ENCODE measurements at places on chromosomes 5 and 9.

DNA sequence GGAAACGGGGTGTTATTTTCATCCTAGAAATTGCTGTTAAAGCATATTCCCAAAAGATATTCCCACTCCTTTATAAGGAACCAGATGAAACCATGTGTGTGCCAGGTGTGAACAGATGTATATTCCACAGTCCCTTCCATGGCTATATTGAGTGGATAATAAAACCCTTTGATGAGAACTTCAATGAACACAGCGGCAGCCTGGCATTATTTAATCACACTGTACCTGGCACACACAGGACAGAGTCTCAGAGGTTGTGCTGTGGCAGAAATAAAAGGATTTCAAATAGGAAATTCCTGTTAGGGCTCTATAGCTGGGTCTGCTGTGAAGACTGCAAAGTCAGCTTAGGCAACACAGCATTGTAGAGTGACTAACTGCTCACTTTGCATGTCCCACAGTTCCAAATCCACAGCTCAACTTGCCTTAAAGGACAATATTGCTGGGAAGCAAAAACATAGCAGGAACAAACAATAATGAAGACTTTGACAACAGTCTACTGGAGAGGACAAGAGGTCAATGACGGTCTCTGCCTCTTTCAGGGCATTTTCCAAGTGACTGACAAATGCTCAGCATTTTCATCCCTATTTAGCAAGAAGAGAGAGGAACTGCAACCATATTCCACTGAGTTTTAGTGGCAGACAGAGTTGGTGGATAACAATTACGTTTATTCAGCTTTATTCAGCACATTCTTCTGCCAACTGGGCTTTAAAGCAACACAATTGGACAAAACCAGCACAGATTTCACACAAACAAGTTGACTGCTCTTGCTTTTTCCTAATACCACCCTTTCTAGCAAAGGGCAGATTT, 255.7 kb upstream of the RGMB start:
- no peaks in the 10 kb centered on the region for H3K36me3 ChIP-seq
- no peak overlapping the region for H3K27ac ChIP-seq
- no peak overlapping the region for H3K4me3 ChIP-seq

GRCh38 chr5:10257870-10258269, 7.8 kb downstream of the CCT5 start:
- peaks cover 81% of the 10 kb centered on the region for H3K36me3 ChIP-seq
- DNase-seq, result no peak
- no peak overlapping the region for H3K4me3 ChIP-seq

DNA sequence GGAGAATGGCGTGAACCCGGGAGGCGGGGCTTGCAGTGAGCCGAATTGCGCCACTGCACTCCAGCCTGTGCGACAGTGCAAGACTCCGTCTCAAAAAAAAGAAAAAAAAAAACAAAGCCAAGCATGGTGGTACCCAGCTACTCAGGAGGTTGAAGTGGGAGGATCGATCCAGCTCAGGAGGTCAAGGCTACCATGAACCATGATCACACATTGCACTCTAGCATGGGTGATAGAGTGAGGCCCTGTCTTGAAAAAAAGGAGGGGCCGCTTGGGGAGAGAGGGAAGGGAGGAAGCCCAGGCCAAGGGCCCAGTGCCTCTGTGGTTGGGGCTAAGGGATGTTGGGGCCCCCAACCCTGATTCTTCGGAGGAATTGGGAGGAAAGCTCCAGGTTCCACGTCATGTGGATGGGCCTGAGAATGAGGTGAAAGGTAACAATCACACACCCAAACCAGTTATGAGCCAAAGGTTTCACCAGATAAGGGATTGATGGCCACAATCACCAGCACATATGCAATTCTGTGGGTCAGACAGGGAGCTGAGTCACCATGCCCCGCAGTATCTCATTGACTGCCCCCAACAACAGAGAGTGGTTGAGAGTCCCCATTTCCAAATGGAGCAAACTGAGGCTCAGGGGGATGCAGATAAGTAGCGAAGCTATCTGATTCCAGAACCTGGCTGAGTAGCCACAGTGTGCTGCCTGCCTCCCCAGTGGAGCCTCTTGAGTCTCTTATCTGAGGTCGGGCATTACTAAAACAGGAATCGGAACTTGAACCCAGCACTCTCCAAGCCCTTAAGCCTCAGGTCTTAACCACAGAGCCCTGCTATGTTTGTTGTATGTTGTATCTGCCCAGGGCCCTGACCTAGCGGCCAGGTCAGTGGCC, 20.5 kb downstream of the SWI5 start:
- peaks cover 14% of the 10 kb centered on the region for H3K4me1 ChIP-seq
- H3K4me3 ChIP-seq, result no peak overlapping the region
- H3K27me3 ChIP-seq, result no peaks in the 10 kb centered on the region

- no peak for DNase-seq
- H3K36me3 ChIP-seq, result peaks cover 16% of the 10 kb centered on the region
- H3K4me1 ChIP-seq, result peaks cover 6% of the 10 kb centered on the region
- H3K27me3 ChIP-seq, result no peaks in the 10 kb centered on the region
- no peak overlapping the region for H3K4me3 ChIP-seq
These were observed 54.3 kb downstream of the SLC46A2 start for GRCh38 chr9:112836394-112836793.

- no peak for DNase-seq
- H3K4me1 ChIP-seq, result peaks cover 37% of the 10 kb centered on the region
These were observed 16.3 kb upstream of the SPINK4 start for GRCh38 chr9:33223696-33224095.

GRCh38 chr9:8736805-8737204, 937.2 kb upstream of the DMAC1 start:
- no peak overlapping the region for H3K4me3 ChIP-seq
- H3K4me1 ChIP-seq, result peaks cover 11% of the 10 kb centered on the region
- H3K36me3 ChIP-seq, result no peaks in the 10 kb centered on the region
- no peak for DNase-seq
- no peaks in the 10 kb centered on the region for H3K27me3 ChIP-seq

DNA sequence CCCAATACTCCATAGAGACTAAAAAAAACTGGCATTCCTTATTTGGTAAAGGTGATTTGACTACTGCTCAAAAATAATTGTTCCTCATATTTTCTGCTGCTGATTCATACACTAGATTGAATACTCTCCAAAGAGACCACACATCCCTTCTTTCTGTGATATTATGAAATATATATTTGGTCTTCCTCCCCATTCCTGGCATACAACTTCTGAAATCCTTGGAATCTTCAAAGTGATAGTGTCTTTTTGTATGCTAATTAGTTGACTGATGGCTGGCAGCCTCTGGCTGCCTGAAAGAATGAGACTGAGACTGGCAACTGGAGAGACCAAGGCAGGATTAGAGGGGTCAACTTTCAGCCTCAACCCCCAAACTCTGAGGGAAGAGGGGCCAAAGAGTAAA, 348.0 kb upstream of the RFX3 start:
- H3K4me3 ChIP-seq, result no peak overlapping the region
- H3K4me1 ChIP-seq, result no peaks in the 10 kb centered on the region
- H3K36me3 ChIP-seq, result no peaks in the 10 kb centered on the region
- no peaks in the 10 kb centered on the region for H3K27me3 ChIP-seq
- no peak for DNase-seq

DNA sequence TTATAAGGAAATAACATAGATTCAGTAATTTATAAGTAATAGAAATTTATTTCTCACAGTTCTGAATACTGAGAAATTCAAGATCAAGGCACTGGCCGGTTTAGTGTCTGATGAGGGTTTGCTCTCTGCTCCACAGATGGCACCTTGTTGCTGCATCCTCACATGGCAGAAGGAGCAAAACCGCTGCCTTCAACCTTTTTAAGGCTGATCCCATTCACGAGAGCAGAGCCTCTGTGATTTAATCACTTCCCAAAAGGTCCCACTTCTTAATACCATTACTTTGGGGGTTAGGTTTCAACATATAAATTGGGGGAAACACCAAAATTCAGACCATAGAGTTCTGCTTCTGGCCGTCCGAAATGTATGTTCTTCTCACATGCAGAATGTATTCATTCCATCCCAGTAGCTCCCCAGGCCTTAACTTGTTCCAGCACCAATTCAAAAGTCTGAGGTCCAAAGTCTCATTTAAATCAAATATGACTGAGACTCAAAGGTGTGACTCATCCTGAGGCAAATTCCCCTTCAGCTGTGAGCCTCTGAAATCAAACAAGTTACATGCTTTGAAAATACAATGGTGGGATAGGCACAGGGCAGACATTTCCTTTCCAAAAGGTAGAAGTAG, 30.6 kb downstream of the BAAT start:
- no peak overlapping the region for H3K27ac ChIP-seq
- H3K27me3 ChIP-seq, result no peaks in the 10 kb centered on the region
- no peaks in the 10 kb centered on the region for H3K4me1 ChIP-seq
- H3K36me3 ChIP-seq, result no peaks in the 10 kb centered on the region
- no peak overlapping the region for H3K4me3 ChIP-seq

GRCh38 chr9:13750639-13751038, 471.1 kb upstream of the MPDZ start:
- no peak overlapping the region for H3K4me3 ChIP-seq
- no peaks in the 10 kb centered on the region for H3K36me3 ChIP-seq
- H3K27me3 ChIP-seq, result no peaks in the 10 kb centered on the region
- no peak for DNase-seq
- H3K27ac ChIP-seq, result no peak overlapping the region
- no peaks in the 10 kb centered on the region for H3K4me1 ChIP-seq

Measured in suprapubic skin (tissue), 4 donors.